ENCODE measurements at places on chromosomes 11 and 22.

GRCh38 chr22:22692707-22693530 lies 48.5 kb downstream of the GGTLC2 start:
- peak; percentile 17 for DNase-seq

DNA sequence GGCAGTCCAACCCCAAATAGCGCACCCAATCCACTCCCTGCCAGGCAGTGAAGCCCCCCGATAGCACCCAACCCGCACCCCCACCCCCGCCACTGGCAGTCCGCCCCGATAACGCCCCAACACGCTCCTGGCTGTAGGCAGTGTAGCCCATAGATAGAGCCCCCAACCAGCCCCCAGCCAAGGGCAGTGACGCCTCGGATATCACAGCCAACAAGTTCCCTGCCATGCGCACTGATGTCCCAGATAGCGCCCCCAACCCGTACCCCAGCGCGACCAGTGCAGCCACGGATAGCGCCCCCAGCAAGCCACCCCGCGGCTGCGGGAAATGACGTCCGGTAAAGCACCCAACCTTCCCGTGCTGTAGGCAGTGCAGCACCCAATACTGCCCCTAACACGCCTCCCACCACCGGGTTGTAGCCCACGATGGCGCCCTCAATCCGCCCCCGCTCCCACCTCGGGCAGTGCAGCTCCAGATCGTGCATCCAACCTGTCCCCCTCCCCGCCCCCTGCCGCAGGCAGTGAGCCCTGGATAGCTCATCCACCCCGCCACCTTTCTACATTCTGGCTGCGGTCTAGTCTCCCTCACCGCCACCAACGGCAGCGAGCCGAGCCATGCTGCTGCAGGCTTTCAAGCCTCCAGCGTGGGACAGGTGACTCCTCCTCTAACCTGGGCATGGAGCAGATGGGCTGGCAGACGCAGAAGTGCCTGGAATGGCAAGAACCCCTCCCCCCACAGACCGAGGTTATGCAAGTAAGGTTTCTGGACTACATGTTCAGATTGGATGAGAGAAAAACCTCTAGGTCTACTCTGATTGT lies 625 bp downstream of the RFPL2 start:
- DNase-seq = no peak

- no peak for DNase-seq
Measured at GRCh38 chr11:109096266-109096665, 325.7 kb upstream of the C11orf87 start.

DNA sequence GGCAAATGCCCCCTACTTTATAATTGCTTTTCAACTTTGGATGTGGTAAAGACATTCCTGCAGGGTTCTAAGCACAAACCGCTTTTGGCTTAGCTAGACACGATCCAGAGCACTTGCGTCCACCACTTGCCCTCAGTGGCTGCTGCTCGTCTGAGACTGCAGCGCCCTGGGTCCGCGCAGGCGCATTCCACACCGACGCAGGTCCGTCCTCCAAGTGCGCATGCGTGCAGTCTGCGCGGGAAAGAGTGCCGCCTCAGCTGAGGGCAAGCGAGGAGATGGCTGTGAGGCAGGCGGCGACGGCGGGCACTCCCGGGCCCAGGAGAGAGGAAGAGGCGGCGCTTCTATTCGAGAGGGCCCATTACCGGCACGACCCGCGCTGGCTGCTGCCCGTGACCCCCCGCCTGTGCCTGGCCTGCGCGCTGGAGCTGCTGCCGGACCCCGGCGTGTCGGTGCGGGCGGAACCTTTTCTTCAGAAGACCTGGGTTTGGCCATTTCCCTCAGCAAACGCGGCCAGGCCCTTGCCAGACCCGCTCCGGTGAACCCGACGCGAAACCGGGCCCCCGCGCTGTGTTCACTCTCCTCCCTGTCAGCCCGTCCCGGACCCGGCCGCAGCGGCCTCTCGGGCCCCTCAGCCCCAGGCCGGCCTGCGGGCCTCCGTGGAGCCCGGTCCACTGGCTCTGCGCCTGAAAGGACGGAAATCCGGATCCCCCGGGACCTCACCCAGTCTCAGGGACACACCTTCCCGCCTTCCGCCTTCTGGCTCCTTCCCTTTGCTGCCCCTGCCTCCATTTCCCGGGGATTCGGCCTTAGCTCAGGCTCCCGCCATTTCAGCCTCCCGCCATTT lies at the start of gene MEI1:
MEI1 (plus strand) TSS at position 240 of the 844 bp plus-strand sequence; CDS start at position 276, 36 bp downstream.
- peak; percentile 76 for DNase-seq

- no peak for DNase-seq
Measured at GRCh38 chr11:132972565-132972964, 559.7 kb downstream of the OPCML start.

DNA sequence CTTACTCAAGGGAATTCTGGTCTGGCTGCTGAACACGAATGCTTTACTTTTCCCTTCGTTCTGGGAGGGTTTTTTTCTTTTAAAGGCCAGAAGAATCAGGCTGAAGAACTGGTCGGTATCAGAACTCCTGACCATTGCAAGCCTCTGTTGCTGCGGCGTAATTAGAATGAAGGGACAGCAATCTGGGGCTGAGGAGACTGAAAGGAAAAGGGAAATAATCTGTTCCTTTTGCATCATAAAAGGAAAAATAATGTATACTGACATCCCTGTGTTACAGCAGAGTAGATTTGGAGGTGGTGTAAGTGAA lies 670 bp downstream of the SC5D start:
- DNase-seq = no peak

DNA sequence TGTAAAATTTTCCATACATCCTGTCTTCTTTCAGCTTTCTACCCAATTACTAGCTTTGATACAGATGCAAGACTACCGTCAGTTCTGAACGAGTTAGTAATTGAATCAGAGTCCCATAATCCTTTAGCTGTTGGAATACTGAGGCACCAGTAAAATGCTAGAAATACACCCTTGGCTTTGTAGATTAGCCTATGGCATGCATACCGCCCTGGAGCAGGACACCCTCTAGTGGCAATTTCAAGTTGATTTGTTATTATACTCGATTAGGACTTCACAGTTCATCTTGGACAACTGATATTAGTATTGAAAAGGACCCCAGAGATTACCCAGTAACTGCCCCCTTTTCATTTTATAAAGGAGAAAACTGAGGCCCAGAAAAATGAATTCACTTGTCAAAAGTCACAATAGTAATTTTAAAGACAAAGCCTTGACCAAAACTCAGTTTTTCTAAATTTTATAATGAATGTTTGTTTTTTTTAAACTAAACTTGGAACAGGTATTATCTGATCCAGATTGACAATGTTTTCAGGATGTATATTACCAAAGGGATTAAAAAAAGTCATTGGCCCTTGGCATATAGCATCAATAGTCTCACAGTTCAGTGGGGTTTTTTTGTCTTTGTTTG lies 72.6 kb downstream of the HIPK3 start:
- no peak for DNase-seq

DNA sequence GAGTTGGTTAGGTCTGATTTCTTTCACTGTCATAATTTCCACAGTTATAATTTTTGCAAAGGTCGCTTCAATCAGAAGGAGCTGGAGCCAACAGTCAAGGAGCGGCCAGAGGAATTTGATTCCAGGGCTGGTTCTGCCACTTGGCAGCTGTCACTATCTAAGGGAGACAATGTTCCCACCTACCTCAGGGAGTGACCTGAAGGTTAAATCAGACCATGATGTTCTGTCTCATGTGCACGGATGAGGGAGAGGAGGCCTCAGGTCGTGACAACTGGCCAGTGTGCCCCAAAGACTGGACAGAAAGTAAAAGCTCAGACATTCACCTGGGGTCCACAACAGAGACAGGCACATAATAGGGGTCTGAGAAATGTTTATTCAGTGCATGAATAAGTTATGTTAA lies 7.6 kb downstream of the MRGPRD start:
- no peak for DNase-seq

- DNase-seq = no peak
Measured at GRCh38 chr11:4798427-4799183, 5.6 kb downstream of the OR52R1 start.

GRCh38 chr11:77644887-77645286 lies 7.3 kb upstream of the CLNS1A start:
- DNase-seq = no peak

DNA sequence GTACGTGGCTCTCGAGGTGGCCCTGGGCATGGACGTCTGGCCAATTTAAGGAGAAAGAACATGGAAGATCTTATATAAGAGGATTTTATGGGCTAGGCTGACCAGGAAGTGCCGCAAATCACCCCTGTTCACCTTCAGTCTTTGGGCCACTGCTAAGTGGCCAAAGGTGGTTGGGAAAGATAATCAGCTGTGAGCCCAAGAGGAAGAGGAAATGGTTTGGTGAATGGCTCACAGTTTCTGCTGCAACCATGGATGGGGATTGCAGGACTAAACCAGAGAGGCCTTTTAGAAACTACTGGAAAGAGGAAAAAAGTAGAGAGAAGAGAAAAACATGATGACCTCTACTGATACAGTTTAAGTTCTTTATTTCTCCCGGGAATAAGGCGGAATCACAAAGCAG lies 96.0 kb upstream of the ARHGAP20 start:
- DNase-seq = no peak

DNA sequence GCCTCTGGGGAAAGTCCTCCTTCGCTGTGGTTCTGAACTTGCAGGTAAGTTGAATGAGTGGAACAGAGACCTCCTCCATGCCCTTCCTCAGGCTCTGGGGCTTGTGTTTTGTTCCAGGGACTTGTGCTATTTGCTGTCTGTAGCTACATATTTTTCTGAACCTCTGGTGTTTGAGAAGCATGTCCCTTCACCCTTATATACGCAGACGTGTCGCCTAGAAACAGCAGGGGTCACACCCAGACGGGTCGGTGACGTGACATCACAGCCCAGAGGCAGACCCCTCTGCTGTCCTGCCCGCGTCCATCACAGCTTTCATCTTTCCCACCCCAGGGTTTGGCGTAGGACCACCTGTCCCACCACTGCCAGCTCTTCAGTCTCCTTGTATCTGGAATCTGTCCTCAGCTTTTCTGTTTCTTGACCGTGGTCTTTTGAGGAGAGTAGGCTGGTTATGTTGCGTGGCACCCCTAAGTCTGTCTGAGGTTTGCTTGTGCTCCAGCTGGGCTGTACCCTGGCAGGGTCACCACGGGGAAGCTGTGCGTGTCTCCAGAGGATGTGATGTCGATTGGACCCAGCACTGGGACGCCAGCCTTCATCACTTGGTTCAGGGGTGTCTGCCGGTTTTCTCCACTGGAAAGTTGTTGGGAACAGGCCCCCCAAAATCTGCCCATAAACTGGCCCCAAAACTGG lies 13.4 kb upstream of the MUC5B start:
- DNase-seq = no peak

GRCh38 chr11:69744435-69744834 lies 30.7 kb downstream of the FGF4 start:
- no peak for DNase-seq

GRCh38 chr11:21710809-21711208 lies 482.1 kb upstream of the ANO5 start:
- no peak for DNase-seq

DNA sequence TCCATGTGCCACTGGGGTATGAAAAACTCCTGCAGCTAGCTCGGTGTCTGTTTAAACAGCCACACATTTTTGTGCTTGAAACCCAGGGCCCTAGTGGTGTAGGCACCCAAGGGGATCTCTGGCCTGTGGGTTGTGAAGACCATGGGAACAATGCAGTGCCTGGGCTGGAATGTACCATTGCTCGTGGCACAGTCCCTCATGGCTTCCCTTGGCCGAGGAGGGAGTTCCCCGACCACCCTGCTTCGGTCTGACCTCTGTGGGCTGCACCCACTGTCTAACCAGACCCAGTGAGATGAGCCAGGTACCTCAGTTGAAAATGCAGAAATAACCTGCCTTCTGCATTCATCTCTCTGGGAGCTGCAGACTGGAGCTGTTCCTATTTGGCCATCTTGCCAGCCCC lies 214.0 kb downstream of the TRPC6 start:
- DNase-seq = no peak

DNA sequence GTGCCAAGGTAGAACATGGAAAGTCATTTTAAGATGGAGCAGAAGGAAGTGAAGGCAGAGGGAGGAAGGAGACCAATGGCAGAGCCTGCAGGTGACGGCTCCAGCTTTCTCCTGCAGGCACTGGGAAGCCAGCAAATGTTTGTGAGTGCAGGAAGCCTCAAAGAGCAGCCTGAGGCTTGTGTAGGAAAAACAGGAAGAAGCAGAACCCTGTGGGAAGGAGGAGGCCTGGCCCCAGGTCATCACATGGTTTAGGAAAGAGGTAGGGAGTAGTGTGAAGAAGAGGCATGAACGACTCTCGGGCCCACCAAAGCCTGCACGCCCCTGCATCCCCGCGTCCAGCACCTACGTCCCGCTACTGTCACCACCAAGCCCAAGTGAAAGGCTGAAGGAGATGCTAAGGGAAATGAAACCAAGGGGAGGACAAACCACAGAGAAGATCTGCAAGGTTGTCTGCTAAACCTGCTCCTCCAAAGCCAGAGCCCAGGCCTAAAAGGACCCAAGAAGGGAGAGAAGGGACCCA lies 151.5 kb downstream of the CHST1 start:
- no peak for DNase-seq

DNA sequence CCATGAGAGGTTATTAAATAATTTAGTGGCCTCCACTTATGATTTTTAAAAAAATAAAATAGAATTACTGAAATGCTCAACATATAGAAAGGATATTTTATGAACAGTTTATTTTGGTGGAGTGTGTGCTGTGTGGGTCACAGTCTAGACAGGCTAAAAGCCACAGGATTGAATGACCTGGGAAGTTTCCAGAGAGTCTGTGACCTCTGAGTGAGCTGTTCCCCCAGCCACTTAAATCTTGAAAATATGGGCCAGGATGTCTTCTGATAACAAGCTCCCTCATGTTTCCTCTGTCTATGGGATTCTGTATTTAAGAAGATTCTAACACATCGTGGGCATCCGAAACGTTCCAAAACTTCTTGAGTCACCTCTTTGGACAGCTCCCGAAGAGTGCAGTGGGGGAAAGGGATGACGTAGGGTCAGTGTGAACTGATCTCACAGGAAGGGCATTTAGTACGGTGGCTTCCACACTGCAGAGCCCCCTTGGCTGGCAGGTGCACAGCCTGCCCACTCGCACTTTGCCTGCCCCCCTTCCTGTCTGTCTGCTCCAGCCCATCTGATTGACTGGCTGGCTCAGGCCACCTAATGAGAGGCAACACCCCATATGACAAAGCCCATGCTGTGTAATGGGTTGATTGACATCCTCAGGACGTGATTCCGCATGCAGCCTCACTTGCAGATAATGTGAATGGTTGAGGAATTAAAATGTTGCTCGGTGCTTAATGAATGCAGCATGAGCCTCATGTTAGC lies 97.4 kb downstream of the NTM start:
- DNase-seq = no peak

DNA sequence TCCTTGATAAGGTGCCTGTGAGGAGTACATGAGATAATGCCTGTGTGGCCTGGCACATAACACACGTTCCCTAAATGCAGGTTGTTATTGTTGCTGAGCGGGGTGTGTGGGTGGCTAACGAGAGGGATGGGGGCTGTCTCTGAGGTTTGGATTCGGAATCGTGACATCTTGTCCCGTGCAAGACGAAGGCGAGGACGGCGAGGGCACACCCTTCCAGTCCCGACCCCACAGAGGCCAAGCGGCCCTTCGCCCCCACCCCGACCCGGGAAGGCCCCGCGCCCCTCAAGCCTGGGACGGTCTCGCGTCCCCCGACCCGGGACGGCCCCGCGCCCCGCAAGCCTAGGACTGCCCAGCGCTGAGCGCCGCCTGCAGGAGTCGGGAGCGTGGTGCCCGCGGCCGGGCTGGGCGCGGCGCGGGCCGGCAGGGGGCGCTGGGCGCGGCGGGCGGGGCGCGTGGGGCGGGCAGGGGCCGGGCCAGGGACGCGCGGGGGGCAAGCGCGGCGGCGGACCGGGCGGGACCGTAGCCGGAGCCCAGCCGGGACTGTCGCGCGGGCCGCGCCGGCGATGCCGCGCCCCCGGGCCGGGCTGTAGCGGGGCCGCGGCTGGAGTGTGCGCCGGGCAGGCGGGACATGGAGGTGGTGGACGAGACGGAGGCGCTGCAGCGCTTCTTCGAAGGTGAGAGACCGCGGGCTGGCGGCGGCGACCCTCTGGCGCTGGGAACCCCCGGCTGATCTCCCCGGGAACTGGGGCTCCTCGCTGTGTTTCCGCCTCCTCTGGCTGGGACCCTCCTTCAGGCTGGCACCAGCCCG lies at the start of gene MYRF:
MYRF (plus strand) TSS at position 520 of the 808 bp plus-strand sequence; CDS start at position 629, 109 bp downstream.
- peak; percentile 30 for DNase-seq
